ENCODE measurements at places on chromosomes 6 and 20.

DNA sequence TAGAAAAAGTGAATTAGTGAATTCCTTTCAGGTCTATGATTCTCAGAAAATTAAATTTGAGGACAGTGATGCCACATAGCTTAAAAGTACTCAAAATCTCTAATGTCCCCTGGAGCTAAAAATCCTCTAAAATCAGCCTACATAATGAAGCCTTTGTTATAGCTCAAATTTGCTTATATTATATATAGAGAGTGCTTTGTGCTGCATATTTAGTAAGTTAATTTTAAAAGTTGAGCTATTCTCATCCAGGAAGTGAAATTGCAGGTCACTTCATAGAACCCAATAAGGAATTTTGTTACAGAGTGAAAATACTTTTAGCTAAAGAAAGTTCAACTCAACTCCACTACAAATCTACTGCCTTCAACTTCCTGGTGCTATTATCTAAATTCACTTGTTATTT, 507.5 kb upstream of the MAP3K7 start:
- no peak for DNase-seq

- DNase-seq, result peak; percentile 26
Observed at GRCh38 chr20:12925210-12925755, 83.5 kb upstream of the SPTLC3 start.

GRCh38 chr6:147421903-147422302, 86.6 kb upstream of the SAMD5 start:
- no peak for DNase-seq

DNA sequence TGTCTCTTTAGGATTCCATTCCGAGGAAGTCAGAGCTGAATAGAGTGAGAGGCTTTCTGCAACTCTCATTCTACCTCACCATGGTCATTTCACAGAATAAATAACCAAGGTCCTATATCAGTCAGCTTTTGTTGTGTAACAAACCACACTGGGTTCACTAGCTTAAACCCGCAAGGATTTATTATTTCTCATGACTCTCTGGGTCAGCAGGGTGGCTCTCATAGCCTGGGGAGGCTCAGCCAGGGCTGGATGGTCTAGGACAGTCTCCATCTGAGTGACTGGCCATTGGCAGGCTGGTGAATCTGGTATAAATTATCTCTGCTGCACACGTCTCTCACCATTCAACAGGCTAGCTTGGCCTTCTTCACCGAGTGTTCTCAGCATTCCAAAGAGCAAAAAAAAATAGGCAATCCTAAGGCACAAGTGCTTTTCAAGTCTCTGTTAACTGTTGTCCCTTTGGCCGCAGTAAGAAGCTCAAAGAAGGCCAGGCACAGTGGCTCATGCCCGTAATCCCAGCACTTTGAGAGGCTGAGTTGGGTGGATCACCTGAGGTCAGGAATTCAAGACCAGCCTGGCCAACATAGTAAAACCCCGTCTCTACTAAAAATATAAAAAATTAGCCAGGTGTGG, 39.7 kb downstream of the ISM1 start:
- DNase-seq, result no peak

- no peak for DNase-seq
Observed at GRCh38 chr20:49122920-49123319, 65.2 kb downstream of the STAU1 start.

DNA sequence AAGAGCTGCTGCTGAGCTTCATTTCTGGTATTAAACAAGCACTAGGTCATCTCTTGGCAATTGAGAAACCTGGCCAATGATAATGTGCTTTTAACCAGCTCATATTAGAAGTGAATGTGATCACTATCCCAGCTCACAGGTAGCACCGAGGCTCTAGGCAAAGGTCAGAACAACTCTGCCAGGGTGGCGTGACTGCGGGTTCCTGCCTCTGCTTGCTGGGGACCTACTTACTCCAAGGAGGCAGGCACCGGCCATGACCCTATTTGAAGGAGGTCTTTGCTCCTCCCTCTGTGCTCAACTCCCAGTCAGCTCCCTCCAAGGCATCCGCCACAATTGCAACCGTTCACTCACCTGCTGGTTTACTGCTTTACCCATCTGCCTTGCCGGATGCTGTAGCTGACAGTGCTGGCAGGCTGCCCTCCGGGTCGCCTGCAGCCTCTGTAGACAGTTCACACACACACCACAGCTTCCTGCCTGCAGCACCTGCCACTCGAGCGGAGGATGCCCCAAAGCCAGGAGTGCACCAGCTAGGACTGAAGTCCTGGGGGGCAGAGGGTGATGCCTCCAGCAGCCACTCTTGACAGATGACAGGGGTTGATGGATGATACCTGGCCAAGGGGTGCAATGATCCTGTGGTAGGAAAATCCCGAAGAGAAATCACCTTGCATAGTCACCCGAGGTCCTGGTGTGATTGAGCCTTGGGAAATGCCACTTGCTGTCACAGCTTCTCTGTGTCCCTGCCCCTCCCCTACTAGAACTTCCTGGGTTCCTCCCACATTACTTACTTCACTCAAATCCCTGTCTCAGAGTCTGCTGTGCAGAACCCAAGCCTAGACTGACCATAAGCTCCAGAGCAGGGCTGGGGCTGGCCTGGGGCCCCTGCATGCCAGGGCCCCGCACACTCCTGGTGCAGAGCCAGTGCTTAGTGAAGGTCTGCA, 8.8 kb upstream of the VSX1 start:
- DNase-seq, result no peak

GRCh38 chr20:16261733-16262273, 311.4 kb downstream of the KIF16B start:
- DNase-seq, result no peak

- DNase-seq, result no peak
Observed at GRCh38 chr20:46652699-46653098, 1.4 kb upstream of the SLC13A3 start.

GRCh38 chr6:15256538-15257271, 10.8 kb downstream of the JARID2 start:
- DNase-seq, result no peak

DNA sequence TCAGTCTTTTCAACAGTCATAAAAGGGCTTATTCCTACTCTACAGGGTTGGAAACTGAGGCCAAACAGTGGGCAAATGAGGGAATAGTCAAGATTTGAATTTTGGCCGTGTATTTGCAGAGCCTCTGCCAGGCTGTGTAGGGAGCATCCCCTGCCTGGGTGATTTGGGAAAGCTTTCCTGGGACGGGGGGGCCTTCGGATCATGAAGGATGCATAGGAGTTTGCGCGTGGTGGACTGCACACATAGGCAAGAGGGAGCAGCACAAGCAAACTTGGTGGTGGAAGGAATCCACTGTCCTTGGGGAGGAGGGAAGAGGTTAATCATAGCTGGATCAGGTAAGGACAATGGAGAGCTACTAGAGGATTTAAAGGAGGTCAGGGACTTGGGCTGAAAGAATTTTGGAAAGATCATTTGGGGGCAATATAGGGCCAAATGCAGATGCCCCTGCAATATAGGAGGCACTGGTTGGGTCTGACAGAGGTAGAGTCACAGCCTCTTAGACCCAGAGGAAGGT, 2.5 kb downstream of the PTPRA start:
- DNase-seq, result no peak
